ENCODE measurements at places on chromosomes 3 and 15.

- peak; percentile 19 for DNase-seq
Measured at GRCh38 chr3:121988146-121988545, 33.9 kb downstream of the ILDR1 start.

GRCh38 chr15:45891766-45892165 is 256.9 kb downstream of the SQOR start:
- DNase-seq, result no peak

DNA sequence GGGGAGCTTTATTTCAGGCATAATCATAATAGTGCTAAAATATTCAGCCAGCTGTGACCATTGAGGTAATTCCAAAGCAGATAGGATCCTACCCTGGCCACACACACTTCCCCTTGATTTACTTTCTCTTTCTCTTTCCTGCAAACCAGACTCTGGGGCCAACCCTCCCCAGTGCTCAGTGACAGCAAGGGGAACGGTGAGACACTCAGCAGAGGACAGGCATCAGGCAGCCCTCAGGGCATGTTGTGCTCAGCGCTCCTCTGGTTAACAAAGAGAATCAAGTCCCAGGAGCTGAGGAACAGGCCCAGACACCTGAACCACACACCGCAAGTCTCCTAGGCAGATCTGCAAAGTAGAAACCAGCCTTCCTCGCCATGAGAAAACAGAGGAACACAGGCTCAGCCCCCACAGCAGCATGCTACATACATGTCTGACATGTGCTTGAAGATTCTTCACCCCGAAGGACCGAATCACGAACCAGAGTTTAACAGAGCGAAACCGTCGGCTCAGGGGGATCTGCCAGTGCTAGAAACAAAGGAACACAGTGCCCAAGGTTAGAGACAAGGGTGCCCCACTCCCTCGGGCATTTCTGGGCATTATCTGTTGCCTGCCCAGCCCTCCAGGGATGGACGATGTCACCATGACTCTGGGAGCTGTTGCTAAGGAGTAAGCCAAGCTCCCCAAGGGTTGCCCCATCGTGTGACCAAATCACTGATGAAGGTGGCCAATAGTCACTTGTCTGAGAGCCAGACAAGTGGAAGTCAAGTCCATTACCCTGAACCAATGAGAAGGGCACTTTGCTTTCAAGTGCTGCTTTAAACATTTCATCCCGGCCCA is 17.5 kb downstream of the HDC start:
- no peak for DNase-seq

GRCh38 chr3:141152130-141152529 is 79.5 kb upstream of the PXYLP1 start:
- no peak for DNase-seq

GRCh38 chr15:82178061-82178460 is 84.5 kb downstream of the EFL1 start:
- no peak for DNase-seq

DNA sequence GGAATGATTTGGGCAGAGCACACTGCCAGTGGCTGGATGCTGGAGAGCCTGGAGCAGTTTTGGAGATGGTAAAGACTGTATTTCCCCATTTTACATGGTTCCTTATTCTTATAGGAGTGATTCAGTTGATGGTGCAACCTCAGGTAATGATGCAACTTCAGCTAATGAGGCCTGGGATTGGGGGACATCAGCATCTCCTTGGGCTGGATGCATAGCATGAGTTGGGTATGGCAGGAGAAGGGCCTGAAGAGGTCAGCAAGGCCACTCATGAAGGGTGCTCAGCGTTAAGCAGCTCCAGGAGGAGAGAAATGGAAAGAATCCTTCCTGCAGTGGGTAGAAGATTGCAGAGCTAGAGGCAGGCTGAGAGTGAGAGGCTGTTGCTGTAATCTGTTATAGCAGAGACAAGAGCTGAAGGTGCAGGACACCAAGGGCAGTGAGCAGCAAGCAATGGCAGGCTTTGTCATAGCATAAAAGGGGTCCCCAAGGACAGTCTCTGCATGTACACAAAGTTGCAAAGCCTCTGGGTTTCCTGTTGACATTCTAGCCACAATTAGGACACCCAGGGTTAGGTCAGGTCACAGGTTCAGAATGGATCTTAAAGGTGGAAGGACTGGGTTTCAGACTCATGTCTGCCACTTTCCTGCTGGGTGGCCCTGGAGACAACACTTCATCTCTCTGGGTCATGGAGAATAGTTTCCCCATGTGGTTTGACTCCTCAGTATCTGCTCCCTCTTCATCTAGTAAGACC is 29.5 kb upstream of the SNRK start:
- DNase-seq, result no peak

DNA sequence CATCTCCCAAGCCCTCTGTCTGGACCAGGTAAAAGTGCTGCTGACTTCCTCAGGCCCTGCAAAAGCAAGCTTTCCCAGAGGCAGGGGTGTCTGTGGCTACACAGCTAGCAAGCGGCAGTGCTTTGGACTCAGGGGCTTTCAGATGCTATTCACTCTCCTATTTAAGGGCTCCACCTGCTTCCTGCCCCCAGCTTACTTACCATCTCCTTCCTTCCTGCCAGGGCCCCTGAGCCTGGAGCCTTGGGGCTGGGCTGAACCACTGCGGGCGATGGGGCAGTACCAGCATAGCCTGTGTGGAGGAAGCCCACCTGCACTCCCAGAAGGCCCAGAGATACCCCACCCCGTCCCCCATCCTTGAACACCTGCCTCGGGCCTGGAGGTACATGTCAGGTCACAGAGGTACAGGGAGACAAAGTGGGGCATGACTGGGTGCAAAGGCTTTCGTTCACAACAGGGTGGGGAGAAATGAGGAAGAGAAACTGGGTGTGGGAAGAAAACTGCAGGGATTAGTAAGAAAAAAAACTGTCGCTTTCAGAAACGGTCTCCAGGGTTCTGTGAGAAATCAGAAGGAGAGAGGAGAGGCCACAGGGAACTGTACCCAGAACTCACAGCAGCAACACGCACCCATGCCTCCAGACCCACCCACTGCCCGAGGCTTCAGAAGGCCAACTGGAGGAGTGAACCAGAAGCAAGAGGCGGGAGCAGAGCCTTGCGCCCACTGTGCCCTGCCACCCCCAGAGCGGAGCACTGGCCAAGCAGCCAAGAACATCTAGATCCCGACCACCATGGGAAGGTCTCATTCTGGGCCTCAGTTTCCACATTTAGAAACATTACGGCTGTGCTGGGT is 49.5 kb downstream of the CCDC12 start:
- no peak for DNase-seq

GRCh38 chr3:177196008-177196455 is 1.2 kb downstream of the TBL1XR1 start:
- peak; percentile 39 for DNase-seq

- DNase-seq, result no peak
Measured at GRCh38 chr3:142944342-142944741, 19.1 kb downstream of the PAQR9 start.

DNA sequence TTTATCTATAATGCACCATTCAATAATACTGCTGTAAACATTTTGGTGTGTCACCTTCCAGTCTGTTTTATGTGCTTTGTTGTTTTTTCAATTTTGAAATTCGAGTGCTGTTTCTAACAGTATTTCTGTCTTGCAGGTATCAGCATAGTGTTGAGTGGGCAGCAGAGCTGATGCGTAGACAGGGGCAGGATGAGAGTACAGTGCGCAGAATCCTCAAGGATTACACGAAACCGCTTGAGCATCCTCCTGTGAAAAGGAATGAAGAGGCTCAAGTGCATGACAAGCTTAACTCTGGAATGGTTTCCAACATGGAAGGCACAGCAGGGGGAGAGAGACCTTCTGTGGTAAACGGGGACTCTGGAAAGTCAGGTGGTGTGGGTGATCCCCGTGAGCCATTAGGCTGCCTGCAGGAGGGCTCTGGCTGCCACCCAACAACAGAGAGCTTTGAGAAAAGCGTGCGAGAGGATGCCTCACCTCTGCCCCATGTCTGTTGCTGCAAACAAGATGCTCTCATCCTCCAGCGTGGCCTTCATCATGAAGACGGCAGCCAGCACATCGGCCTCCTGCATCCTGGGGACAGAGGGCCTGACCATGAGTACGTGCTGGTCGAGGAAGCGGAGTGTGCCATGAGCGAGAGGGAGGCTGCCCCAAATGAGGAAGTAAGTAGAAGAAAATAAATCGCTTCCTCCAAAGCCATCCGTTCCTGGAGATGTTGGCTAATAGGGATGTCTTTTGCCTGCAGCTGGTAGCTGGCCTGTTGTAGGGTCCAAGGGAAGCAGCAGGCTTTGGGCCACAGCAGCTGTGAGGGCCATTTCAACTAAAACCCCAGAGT is 19.1 kb downstream of the TSEN2 start:
- DNase-seq, result no peak

DNA sequence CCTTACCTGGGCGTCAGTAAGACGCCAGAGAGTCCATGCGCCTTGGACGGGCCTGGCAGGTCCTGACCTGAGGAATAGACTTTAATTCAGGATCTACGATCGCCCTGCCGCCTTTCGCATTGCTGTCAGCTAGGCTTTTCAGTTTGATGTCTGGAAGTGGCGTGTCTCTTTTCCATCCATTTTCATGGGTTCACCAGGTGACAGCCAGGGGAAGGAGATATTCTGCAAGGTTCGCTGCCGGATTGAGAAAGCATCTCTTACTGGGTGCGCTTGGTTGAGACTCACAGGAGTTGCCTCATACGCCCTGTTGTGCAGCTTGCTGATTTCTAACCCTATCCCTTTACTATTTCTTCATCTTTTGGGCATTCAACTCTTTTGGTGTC is 7.4 kb downstream of the EPHA3 start:
- no peak for DNase-seq

DNA sequence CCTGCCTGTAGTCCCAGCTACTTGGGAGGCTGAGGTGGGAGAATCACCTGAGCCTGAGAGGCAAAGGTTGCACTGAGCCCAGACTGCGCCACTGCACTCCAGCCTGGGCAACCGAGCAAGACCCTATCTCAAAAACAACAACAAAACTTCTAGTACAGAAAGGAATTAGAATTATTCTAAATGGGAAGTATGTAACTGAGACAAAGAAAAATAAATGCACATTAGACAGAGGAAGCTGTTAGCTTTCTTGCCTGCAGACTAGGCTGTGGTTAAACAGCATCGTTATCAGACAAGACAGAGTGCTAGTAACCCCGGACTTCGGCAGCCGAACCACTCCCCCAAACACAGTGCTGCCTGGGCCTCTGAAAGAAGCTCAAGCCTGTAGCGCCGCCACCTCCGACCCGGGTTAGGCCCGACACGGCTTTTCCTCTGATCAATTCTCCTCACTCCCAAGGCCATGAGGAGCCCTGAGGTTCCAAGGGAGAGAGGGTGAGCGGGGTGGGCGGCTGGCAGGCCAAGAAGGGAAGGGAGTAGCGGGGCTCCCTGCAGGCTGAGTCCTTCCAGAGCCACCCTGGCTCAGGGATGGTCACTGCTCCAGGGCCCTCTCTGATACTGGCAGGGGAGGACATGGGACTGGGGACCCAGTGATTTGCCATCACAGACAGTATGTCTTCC is 44.8 kb upstream of the MUC4 start:
- no peak for DNase-seq

DNA sequence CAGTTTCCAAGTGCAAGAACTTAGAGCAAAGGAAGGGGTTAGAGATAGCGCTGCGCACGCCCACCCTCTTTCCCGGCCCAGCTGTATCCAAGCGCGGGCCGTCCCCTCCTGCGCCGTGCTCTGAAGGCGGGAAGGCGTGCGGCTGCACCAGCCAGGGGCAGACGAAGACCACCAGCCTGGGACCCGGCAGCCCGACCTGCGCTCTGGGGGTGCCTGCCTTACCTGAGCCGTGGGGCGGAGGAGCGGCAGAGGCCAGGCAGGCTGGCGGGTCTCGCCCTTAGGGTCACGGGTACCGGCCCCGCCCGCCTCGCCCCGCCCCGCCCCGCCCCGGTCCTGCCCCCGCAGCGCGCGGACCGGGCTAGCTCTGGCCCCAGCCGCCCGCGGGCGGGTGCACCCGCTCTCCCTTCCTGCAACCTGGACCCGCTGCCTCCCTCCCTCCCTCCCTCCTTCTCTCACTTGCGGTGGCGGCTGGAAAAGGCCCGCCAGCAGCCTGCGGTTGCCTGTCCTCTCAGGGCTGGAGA is at the start of gene WDR72:
WDR72 (minus strand) TSS at position 253 of the 521 bp plus-strand sequence. CDS start 26,514 bp downstream, outside the sequence.
- DNase-seq, result no peak

DNA sequence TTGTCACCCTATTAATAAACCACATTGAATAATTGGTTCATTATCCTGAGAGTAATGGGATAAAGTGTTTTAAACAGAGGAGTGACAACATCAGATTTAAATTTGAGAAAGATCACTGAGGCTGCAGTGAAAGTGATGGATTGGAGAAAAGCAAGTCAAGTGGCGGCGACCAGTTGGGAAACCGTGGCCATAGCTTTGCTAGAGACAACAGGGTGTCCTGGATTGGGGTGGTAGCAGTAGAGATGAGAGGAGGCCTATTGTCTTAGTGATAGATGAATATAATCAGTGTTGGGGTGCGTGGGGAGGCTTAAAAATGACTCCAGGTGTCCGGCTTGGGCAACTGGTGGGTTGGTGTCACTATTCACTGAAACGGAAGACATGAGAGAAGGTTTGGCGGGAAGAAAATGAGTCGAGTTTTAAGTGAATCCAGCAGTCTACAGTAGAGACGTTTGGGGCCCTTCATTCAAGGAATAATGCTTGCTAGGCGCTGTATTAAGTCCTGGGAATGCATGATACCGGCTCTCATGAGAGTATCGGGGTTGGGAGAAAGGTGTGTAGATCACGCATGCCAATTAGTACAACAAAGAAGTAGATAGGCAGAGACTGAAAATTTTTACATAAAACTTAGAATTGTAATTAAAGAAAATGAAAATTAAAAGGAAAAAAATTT is 819 bp downstream of the NEK4 start:
- DNase-seq, result peak; percentile 55

- no peak for DNase-seq
Measured at GRCh38 chr15:43808960-43809678, 8.7 kb downstream of the HYPK start.

- DNase-seq, result no peak
Measured at GRCh38 chr3:62242831-62243509, 130.4 kb downstream of the FEZF2 start.

GRCh38 chr3:63015614-63016309 is 140.5 kb upstream of the CADPS start:
- DNase-seq, result no peak

- DNase-seq, result no peak
Measured at GRCh38 chr15:81888748-81889484, 156.9 kb downstream of the MEX3B start.

DNA sequence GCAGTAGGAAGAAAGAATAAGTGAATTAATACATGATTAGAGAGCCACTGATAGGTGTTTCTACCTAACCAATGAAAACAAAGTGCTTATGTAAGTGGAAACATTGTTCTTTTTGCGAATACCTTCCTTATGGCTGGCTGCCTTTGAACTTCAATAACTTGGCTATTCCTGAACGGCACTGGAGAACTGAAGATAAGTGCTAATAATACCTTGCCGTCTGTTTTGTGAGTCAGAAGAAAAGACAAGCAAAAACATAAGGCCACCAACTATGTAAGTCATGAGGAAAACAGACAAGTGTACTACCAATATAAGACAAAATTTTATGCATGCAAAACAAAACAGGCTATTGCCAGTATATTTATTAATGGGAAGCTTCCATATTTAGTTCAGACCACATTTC is 160.6 kb downstream of the SUCLG2 start:
- no peak for DNase-seq

Measured in RKO (cell line).